ENCODE measurements at places on chromosomes 12 and 14. TPM values are rescaled to one million over a fixed set of nuclear protein-coding genes. Genes with fewer than 3 reads are reported as not detected.

The DIO2 gene
- not detected for total RNA-seq

The BMAL2 gene
- 0.32 TPM for total RNA-seq

The GIT2 gene
- 149 TPM for total RNA-seq

The ARHGDIB gene
- 717 TPM for total RNA-seq

GRCh38 chr12:116133636-116134214 lies 143.8 kb downstream of the MED13L start:
- no peak for DNase-seq

GRCh38 chr12:93100610-93101009 lies 171.5 kb upstream of the EEA1 start:
- no peak for DNase-seq

GRCh38 chr12:716506-716905 lies 35.9 kb upstream of the WNK1 start:
- DNase-seq, result no peak

Data from CD4-positive, alpha-beta memory T cell (primary cell).